ENCODE measurements at places on chromosomes 7 and 10.

- DNase-seq: no peak
Observed at GRCh38 chr7:25820432-25821040, 331.5 kb upstream of the NFE2L3 start.

- no peak for DNase-seq
Observed at GRCh38 chr10:120927352-120927751, 76.2 kb downstream of the WDR11 start.

GRCh38 chr7:32670110-32671025 lies 175.1 kb downstream of the AVL9 start:
- DNase-seq: no peak

DNA sequence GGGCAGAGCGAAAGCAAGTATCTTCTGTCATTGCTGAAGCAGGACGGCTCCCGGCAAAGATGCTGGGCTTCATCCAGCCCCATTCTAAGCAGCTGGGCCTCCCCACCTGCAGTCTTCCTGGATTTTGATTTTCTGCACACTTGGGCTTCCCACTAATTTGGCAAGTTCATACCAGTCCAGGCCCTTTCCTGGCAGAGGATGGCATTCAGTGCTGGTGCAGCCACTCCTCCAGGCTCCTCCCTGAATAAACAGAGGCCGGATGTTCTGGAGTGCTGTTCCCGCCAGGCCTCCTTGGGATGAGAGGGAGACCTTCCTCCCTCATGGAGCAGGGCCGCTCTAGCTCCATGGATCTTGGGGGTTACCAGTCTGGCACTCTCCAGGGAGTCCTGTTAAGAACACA lies 3.4 kb downstream of the BAG3 start:
- no peak for DNase-seq

DNA sequence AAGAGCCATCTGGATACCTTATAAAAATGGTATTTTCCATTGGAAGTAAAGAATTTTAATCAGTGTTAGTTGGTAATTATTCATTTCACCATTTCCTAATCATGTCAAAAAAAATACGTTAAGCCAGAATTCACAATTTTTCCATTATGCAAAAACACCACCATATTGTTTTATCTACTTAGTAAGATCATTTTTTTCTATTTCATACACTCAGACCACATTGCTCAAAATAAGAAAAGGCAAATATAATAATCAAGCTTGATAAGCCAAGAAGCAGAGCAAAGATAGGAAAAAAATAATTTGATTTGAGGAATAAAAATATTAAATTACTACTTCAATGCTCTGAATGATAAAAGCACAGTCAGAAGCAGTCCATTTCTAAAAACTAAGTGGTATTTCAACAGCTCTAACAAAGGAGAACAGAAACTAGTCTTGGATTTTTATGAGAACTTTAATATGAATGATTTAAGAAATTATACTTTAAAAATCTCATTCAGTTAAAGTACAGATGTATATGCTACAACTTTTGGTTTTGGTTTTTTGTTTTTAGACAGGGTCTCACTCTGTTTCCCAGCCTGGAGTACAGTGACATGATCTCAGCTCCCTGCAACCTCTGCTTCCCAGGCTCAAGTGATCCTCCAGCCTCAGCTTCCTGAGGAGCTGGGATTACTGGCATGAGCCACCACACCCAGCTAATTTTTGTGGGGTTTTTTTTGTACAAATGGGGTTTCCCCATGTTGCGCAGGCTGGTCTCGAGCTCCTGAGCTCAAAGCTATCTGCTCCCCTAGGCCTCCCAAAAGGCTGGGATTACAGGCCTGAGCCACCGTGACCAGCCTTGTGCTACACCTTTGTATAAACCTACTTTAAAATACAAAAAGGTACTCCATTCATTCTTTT lies 46.6 kb downstream of the LRRN3 start:
- DNase-seq: peak; percentile 30

- no peak for DNase-seq
Observed at GRCh38 chr7:157271315-157271990, 65.4 kb upstream of the DNAJB6 start.

GRCh38 chr7:4828720-4829383 lies 33.0 kb downstream of the PAPOLB start:
- no peak for DNase-seq

DNA sequence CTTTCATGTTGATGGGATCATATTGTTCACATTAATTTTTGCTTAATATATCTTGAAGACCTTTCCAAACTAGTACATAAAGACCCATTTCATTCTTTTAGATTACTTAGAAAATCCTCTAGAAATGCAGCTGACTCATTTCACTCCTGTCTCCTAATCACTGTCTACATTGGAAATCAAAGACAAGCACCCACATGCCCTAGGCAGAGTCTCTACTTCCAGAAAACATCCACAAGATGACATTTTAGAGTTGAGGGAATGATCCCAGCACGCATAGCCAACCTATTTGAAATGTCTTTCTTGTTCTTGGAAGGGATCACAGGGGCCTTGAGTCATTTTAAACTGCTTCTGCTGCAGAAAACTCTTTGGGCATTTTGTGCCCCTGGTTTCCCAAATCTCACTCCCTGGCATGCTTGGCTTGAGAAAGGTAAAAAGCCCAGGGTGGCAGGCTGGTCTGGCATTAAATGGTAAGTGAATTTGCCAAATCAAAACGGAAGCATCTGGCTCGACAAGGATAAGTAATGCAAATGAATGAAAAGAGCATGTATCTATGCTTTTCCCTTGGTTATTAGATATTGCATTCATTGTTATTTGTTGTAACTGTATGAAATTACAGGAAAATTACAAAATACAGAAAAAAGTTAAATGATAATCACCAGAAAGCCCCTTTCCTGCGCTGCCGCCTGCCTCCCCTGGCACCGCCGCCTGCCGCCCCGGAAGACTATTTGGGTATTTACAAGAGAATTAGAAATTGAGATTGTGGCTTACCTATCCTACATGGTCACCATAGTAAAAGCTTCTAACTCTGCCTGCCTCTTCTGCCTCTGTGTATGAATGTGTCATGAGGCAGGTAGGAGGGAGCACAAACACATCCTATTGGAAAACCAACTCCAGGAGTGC lies 225.3 kb downstream of the PTEN start:
- DNase-seq: no peak

DNA sequence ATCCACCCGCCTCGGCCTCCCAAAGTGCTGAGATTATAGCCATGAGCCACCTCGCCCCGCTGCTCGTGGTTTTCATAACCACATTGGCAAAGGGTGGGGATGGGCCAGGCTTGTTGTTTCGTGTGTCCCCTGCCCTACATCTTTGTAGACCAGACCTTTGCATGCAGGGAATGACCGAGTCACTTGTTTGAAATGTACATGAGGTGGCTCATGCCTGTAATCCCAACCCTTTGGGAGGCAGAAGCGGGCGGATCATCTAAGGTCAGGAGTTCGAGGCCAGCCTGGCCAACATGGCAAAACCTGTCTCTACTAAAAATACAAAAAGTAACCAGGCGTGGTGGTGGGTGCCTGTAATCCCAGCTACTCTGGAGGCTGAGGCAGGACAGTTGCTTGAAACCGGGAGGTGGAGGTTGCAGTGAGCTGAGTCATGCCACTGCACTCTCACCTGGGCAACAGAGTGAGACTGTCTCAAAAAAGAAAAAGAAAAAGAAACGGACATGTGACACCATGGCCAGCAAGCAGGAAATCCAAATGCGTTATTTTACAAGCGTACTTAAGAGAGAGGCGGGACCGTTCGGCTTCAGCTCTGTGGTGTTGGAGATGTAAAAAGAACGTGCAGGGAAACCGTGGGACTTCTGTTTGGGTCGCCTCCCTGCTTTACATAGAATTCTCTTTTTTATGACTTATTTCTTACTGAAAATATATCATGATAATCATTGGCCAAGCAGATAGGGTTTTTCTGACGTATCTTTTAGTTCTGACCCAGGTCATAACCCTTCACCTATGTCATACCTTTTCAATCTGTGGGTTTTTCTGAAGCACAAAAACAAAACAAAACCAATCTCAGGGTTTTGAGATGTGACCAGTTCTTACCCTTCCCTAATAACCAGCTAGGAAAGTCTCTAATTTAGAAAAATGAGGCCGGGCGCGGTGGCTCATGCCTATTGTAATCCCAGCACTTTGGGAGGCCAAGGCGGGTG lies 45.1 kb downstream of the WIPI2 start:
- no peak for DNase-seq

DNA sequence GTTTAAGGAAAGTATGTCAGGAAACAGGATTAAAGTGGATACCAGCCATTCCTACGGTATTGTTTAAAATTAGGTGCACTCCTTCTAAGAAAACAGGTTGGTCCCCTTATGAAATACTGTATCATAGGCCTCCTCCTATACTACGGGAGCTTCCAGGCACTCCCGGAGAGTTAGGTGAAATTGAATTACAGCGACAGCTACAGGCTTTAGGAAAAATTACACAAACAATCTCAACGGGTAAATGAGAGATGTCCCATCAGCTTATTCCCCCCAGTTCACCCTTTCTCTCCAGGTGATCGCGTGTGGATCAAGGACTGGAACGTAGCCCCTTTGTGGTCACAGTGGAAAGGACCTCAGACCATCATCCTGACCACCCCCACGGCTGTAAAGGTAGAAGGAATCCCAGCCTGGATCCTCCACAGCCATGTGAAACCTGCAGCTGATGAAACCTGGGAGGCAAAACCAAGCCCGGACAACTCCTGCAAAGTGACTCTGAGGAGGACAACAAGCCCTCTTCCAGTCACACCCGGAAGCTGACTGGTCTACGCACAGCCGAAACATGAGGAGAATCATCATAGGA lies 25.1 kb upstream of the GHITM start:
- no peak for DNase-seq

DNA sequence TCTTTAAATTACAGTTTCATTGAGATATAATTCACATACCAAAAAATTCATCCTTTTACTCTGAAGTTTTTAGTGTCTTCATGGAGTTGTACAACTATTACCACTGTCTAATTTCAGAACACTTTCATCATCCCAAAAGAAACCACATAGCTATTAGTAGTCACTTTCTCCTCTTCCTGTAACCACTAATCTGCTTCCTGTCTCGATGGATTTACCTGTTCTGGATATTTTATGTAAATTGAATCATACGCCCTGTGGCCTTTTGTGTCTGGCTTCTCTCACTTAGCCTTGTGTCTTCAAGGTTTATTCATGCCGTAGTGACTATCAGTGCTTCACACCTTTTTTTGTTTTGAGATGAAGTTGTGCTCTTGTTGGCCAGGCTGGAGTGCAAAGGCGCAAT lies 135.5 kb downstream of the DOCK1 start:
- no peak for DNase-seq

GRCh38 chr10:126160571-126160970 lies 227.7 kb downstream of the ADAM12 start:
- no peak for DNase-seq

GRCh38 chr10:102869258-102870198 lies at the start of gene AS3MT:
Gene AS3MT, plus strand, starts transcription at chr10:102869470. Its CDS starts 123 bp downstream, at chr10:102869593.
- DNase-seq: no peak

DNA sequence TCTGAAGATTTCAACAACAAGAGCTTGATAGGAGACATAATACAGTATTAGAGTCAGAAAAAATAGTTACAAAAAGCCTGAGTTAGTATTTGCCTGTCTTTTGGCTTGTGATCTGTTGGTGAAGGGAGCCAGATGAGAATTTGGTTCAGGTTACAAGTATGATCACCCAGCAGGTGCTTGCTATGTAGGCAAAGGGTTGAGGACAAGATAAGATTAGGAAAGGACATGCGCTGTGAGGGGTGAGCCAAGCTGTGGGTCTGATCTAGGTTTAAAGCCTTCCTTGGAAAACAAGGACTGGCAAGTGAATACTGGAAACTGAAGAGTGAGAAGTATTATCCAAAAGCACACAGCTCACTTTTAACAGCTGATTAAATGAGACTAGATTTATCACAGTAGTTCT lies 28.7 kb upstream of the CD36 start:
- DNase-seq: no peak

DNA sequence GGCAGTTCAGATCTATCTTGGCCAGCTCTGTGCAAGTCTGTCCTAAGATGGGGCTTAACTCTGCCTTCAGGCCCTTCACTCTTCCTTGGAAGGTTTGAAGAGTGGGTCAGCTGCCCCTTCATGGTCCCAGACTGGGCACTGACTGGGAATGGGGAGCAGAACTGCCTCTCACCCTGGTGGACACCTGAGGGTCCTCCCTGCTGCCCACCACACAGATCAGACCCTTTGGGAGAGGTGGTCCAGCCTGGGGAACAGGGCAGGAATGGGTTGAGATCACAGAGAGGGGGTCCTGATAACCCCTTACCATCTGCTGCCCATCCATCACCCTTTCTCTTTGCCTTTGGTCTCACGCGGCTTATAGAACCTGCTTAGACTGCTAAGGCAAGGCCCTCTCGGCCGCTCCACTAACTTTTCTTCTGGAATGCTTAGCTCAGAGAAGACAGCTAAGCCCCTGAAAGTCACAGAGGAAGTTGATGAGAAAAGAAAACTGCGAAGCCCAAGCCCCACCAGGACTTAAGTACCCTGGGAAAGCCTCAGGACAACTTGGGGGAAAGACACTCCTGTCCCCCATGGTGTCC lies 402 bp upstream of the CDHR1 start:
- no peak for DNase-seq

GRCh38 chr10:4343091-4343490 lies 482.9 kb upstream of the AKR1E2 start:
- DNase-seq: no peak

- DNase-seq: no peak
Observed at GRCh38 chr10:78220781-78221180, 187.1 kb downstream of the RPS24 start.

DNA sequence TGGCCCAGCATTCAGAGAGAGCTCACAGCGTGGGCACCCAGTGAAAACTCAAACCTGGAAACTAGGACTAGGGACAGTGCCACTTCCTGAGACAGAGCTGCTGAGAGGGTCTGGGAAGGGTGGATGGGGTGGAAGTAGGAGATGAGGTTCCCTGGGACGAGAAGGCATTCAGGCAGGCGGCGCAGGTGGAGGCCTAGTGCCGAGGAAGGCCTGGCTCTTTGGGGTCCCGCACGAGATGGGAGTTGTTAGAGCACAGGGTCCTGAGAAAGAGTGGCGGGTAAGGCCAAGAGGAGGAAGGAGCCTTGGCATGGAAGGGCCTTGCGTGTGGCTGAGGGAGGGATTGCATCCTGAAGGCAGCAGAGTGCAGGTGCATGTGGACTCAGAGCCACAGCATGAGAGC lies 129.8 kb upstream of the SH2B2 start:
- no peak for DNase-seq

- DNase-seq: no peak
Observed at GRCh38 chr7:140870003-140870402, 54.7 kb downstream of the BRAF start.

- DNase-seq: no peak
Observed at GRCh38 chr10:128869101-128869749, 597.8 kb upstream of the MGMT start.

GRCh38 chr10:71302451-71302850 lies 16.6 kb upstream of the SLC29A3 start:
- no peak for DNase-seq

DNA sequence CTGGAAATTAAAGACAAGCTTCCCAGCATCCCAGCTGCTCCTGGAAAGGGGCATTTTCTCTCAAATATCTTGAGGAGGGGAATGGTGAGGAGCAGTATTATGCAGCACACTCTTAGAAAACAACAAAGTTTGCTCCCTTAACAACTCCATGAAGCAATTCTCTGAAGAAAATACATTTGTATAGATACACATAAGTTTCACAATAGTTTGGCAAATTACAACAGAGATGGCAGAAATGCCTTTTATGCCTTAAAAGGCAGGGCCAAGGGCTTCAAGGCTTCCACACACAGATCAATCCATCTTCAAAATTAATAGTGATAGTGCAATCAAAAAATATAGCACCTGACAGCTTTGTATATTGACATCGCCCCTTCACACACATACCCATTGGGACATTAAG lies 12.2 kb downstream of the DGKI start:
- DNase-seq: no peak

- DNase-seq: no peak
Observed at GRCh38 chr10:133133471-133134231, 26.4 kb upstream of the KNDC1 start.

All from stimulated activated CD4-positive, alpha-beta T cell treated with anti-CD3 and anti-CD28 coated beads, Interleukin-2, amount 100 ng/mL, for 48 hours (primary cell).